Stimulated activated CD4-positive, alpha-beta T cell treated with anti-CD3 and anti-CD28 coated beads, Interleukin-2, amount 100 ng/mL, for 48 hours (primary cell): ENCODE measurements at places on chromosomes 3 and 15.
A peak's percentile ranks its signal among the peaks of the same experiment; 100 is the strongest.

GRCh38 chr3:195587824-195588223 lies 4.1 kb upstream of the APOD start:
- no peak for DNase-seq

DNA sequence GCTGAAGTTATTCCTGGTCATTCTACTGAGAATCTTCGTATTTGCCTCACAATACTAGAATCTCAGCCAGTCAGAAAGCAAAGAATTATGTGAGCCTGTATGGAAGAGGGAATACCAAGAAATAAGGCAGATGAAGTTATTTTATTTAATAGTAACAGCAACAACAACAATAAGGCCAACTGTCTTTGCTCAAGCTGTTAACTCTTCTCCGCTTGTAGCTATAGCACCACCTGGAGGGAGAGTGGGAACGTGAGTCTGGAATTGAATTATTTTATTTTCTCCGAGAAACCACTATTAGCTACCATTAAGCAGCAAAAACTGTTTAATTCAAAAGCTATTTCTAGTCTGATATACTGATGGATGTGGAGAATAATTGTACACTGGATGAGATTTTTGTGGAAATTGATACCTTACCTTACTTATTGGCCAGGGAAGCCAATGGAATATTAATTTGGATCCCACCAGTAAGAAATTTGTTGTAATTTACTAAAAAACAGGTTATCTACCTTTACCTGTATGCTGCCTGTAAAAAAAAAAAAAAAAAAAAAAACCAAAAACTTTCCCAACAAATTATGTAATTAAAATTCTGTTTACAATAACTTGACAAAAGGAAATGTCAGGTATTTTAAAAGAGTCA lies 50.1 kb downstream of the CALML4 start:
- no peak for DNase-seq

- no peak for DNase-seq
These were observed 143.3 kb upstream of the DPH6 start for GRCh38 chr15:35689266-35689665.

DNA sequence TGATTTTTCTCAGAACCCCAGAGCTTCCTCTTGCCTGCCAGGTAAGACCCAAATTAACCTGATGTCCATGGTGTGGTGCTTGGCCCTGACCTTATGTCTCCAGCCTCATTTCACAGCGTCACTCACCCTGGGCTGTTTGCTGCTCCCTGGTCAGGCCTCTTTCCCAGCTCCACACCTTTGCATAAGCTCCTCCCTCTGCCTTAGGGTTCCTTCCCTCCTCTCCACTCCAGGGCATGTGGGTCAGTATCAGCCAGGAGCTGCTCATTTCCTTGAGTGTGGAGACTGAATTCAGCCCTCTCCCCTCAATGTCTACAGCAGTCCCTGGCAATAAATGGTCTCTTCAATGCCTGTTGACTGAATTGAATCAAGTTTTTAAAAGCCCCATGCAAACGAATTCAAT lies 75.6 kb upstream of the ANKRD34C start:
- no peak for DNase-seq

DNA sequence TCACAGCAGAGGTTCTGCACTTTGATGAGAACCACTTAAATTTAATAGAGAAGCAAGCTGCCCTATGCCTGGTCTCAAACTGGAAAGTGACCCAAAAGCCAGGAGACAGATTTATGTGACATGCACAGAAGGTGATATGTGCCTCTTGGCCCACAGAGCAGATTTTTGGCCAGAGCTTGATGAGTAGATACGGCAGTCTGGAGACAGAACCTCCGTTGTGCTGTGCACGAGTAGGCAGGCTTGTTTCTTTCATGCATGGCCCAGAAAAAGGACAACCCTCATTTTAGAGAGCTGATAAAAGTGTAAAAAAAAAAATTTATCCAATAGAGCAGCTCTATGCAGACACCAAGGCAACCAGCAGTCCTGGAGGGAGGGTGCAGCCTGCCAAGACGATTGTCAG lies 423.1 kb downstream of the CNTN6 start:
- DNase-seq = no peak

DNA sequence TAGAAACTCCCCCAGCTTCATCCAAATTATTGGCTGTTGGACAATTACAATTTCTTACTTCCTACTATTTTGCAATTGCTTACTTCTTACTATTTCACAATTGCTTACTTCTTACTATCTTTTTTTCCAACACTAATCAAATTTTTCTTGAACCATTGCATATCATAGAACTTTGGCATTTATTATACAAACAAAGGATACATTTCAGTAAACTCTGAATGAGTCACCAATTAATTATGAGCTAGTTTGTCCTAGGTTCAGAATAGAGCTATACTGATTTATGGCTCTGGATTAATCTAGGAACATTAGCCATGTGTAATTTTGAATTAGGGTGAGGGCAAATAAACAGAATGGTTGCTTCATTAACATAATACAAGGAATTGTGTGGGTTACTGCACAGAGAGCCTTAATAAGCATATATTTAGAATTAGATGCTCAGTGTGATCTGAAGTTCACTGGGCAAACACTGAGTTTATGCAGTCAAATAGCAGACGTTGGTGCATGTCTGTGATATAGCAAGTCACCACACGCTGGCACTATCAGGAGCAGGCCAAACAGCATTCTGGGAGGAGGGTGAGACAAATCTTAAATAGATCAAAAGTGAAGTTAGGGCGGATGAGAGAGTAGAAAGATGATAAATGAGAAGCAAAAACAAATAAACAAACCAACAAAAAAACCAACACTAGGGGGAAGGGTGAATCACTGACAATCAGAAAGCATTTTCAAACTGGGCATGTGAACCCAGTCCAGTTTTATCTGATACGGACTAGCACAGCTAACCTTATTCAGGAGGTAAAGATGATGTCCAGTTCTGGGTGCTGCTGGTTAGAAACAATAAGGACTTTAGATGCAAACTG lies 21.5 kb downstream of the GABRR3 start:
- DNase-seq = no peak

- DNase-seq = no peak
These were observed 103.7 kb upstream of the LMOD3 start for GRCh38 chr3:69226071-69226470.

GRCh38 chr3:45509038-45509767 lies 85.3 kb upstream of the LIMD1 start:
- DNase-seq = peak; percentile 35
